Sigmoid colon (tissue), 7 donors: ENCODE measurements at places on chromosomes 5 and 9. TPM values are rescaled to one million over a fixed set of nuclear protein-coding genes. Genes with fewer than 3 reads are reported as not detected.

Gene CSF1R
- total RNA-seq, result 44.4 TPM

DNA sequence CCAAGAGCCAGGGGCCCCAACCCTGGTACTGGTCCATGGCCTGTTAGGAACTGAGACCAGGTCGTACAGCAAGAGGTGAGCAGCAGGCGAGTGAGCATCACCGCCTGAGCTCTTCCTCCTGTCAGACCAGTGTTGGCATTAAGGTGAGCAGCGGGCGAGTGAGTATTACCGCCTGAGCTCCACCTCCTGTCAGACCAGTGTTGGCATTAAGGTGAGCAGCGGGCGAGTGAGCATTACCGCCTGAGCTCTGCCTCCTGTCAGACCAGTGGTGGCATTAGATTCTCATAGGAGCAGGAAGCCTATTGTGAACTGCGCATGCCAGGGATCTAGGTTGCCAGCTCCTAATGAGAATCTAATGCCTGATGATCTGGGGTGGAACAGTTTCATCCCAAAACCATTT, 31.0 kb upstream of the UBE2QL1 start:
- DNase-seq, result no peak

DNA sequence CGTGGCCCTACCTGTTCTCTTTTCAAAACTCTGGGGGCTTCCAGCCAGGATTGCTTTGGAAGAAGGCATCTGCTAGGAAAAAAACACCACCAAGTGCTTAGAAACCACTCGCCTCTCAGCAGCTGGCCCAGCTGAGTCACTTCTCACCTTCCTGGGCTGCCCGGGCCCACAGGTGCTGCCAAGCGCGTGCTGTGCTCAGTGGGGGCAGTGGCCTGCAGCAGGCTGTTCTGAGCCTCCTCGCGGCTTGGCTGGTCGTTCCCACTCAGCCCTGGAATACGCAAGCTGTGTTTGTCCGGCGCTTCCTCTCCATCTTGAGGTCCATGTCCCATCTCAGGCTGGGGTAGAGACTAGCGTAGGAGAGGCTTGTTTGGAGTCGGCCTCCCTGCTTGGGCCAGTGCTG, 102.5 kb upstream of the FCN2 start:
- DNase-seq, result no peak

Gene GPR151
- total RNA-seq, result not detected

DNA sequence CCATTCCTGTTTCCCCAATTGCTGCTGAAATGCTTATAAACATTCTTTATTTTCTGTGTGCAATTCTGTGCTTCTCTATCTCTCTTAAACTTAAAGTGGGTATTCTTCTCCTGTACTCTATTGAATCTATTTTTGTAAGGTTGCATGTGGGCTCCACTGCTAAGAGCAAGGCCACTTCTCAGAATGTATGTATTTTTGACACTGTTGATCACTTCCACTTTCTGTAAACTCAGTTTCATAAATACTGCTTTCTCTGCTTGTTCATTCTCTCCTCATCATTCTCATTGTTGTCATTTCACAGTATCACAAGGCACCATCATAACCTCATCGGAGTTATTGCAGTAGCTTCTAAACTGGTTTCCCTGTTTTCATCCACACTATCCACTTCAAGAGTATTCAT, 483.0 kb upstream of the CDH18 start:
- DNase-seq, result no peak

Gene TEX10
- total RNA-seq, result 17.1 TPM

Gene PCDHB4
- 3.9 TPM for total RNA-seq

Gene PARP8
- 9.3 TPM for total RNA-seq

- DNase-seq, result no peak
Measured at GRCh38 chr5:171957591-171958251, 48.7 kb downstream of the FBXW11 start.

DNA sequence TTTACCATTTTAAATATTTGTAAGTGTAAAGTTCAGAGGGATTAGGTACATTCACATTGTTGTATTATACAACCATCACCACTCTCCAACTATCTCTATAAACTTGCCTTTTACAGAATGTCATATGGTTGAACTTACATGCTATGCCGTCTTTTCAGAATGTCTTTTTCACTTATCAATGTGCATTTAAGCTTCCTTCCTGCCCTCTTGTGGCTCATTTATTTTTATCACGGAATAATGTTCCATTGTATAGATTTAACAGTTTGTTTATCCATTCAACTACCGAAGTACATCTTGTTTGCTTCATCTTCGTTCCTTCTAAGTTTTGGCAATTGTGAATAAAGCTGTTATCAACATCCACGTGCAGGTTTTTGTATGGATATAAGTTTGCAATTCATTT, 133.3 kb upstream of the C6 start:
- no peak for DNase-seq

Gene DNAI1
- total RNA-seq, result not detected

Gene FAM120AOS
- 60.1 TPM for total RNA-seq

Gene KIF12
- total RNA-seq, result not detected

Gene ANKRD18B
- total RNA-seq, result not detected

Gene GPX3
- 805 TPM for total RNA-seq

DNA sequence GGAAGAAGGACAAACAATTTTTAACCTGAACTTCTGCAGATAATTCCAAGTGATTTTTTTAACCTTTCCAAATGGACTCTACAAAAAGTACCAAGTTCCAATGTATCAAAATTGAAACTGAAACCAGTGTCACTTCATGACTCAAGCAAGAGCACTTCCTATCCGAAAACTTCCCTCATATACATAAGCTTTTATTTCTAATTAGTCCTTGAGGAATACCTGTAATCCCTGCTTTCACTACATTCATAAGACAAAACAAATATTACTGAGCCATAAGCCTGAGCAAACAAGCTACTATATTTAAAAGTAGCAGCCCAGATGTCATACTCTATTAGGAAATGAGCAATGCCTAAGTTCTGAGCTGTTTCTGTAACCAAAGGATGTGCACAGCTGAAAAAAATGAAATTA, 224.4 kb downstream of the EBF1 start:
- DNase-seq, result no peak

DNA sequence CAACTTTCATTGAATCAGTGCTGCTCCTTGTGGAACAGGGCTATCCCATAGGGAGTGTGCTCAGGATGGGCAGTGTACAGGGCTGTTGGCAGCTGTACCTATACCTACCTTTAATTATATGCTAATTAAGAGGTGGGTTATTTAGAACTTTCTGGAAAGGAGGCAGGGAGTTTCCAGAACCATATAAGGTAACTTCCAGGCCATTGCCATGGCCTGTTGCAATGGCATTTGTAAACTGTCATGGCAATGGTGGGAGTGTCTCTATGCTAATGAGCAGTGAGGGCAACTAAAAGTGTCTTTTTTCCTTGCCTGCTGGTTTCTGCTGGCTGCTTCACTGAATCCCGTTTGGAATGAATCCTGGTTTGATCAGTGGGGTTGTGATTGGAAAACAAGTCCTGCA, 2.3 kb upstream of the ARHGAP26 start:
- no peak for DNase-seq

GRCh38 chr9:130172161-130172857, at the start of gene NCS1:
NCS1 (plus strand) TSS chr9:130172404; CDS start chr9:130172664, 260 bp downstream.
- peak; percentile 93 for DNase-seq

Gene MEF2C
- total RNA-seq, result 51.4 TPM

Gene BTNL8
- not detected for total RNA-seq

Gene TNFSF15
- 13.2 TPM for total RNA-seq

DNA sequence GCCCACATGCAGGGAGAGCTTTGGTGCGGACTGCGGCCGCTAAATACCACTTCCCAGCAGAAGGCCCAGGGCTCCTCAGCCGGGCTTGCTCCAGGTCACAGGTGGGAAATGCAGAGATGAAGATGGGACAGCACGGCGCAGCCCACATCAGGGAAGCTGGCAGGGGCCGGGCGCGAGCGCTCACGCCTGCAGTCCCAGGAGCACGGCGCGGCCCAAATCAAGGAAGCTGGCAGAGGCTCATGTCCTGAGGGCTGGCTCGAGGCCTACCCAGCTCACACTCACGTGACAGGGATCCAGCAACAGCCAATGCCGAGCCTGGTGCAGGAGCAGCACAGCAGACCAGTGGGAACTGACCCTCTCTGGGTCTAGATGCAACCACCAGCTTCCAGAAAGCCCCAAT, 16.3 kb downstream of the LPCAT1 start:
- DNase-seq, result peak; percentile 54

Gene PALM2AKAP2
- 2.9 TPM for total RNA-seq

DNA sequence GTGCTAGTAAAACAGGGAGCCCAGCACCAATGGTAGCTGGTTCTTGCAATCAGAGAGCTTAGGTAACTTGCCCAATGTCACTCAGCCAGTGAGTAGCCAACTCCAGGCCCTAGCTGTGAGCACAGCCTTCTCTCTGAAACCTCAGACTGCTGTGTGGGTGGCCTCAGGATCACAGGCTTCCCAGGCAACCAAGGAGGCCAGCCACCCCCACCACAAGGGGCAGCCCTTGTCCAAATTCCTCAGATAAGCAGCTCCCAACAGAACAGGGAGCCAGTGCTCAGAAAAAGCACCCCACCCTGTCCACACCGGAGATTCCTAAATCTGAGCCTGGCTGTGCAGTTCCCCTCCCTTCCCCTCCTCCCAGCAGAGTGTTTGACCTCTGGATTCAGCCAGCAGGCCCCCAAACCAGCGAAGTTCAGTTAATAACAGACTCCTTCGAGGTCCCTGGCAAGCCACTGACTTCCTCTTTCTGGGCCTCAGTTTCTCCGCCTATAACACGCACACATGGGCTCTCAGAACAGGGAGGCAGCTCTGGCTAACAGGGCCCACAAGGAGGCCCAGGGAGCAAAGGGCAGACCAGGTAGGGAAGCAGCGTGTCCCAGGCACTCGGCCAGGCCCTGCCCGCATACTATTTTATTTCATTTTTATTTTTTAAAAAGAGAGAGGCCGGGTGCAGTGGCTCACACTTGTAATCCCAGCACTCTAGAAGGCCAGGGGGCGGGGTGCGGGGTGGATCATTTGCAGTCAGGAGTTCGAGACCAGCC, 2.7 kb downstream of the EEIG1 start:
- peak; percentile 87 for DNase-seq

DNA sequence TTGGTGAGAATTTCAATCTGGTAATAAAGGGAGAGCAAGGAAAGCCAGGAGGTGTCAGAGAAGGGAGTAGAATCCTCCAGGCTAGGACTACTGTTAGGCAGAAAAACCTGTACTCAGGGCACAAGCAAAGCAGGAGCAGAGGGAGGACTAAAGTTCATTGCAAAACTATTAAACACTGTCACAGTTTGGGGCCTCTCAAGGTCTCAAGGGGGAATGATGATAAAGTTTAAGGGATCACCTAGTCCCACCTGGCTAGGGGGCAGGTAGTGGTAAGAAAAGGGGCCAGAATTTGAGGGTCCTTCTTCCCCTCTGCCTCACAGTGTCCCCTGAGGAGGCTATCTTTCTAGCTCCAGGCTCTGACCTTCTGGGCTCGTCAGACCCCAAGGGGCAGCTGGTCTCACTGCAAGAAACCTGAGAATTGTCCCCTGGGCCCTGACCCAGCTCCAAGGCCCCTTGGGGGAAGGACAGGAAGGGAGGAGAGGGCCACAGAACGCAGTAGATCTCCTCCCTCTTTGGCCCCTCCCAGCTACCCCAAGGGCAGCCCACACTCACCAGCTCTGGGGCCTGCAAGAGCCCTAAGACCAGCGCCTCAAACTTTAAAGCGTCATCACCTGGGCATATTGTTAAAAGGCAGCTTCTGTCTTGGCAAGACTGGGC, 974 bp downstream of the CCDC69 start:
- DNase-seq, result peak; percentile 88

Gene FBN2
- total RNA-seq, result 0.55 TPM

DNA sequence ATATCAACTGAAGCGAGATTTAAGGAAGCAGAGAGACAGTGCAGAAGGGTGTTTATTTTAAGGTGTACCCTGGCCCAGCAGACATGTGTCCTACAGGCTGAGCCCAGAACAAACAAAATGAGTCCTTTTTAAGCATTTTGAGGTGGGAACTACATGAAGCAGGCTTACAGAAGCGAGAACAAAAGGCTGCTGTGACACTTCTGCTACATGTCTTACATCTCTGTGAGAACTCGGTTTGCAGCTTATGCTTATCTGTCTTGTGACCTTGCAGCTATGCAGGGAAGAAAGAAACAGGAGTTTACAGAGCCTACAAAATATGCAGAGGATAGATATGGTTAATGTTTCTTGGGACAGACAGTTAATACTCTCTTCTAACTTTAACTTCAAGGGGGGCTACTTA, 295.9 kb downstream of the CEMIP2 start:
- no peak for DNase-seq

GRCh38 chr9:91905991-91906469, 44.0 kb downstream of the ROR2 start:
- no peak for DNase-seq

- DNase-seq, result peak; percentile 74
Measured at GRCh38 chr9:81389569-81389993, 299.8 kb downstream of the TLE1 start.

DNA sequence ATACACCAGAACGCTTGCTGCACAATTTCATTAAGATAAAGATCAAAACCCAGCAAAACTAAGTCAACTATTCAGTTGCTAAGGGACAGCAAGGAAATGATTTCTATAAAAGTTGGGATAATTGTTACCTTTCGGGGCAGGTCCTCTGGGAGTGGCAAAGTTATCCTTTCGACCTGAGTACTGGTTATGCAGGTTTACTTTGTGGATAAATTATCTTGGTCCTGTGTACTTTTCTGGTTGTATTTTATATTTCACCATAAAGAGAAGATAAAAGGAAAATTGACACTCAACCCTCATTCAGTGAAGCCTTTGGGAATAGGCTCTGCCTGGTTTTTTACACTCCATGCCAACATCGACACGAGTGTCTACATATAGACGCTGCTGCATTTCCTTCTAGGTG, 146.5 kb downstream of the SYK start:
- no peak for DNase-seq

Gene EIF4EBP3
- total RNA-seq, result 6.5 TPM

DNA sequence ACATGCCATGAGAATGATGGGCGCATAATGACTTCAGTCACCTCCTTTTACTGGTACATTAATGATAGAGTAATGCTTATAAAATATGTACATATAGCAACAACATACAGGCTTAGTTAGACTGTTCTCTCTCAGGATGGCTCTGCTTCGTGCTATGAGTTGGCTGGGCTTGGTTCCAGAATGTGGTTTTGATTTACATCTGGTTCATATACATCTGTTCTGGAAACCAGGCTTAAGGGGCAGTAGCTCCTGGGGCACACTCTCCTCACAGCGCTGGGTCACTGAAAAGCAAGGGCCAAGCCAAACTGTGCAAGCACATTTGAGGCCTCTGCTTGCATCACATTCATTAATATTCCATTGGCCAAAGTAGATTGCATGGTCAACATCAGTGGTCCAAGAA, 44.9 kb downstream of the PCSK1 start:
- no peak for DNase-seq
